Stimulated activated CD4-positive, alpha-beta T cell treated with anti-CD3 and anti-CD28 coated beads, TNF-alpha, amount 100 ng/mL, for 4 hours (primary cell): ENCODE measurements at places on chromosomes 6 and 20.
A peak's percentile ranks its signal among the peaks of the same experiment; 100 is the strongest.

- DNase-seq, result no peak
Observed at GRCh38 chr20:48163505-48163904, 378.2 kb upstream of the SULF2 start.

- no peak for DNase-seq
Observed at GRCh38 chr6:115524821-115525220, 535.9 kb downstream of the FRK start.

DNA sequence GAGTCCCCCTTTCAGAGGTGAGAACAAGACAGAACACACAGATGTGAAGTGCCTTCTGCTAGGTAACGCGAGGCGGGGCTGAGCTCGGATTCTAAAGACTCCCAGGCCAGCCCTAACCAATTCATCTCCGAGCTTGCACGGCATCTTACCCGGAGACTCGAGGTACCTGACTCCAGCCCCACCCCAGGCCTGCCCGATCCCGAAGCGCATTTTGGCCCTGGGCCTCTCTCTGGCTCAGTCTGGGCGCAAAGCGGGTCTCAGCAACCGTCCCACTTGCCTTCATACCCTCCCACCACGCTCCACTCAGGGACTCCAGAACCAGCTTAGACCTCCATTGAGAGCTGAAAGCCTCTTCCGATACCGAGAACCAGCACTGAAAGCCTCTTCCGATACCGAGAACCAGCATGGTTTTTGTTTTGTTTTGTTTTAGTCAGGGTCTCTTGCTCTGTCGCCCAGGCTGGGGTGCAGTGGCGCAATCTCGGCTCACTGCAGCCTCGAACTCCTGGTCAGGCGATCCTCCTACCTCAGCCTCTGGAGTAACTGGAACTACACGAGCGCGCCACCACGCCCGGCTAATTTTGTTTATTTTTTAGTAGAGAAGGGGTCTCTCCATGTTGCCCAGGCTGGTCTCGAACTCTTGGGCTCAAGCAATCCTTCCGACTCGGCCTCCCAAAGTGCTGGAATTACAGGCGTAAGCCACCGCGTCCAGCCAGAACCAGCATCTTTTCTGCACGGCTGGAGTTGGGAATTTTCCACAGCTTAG lies 557 bp upstream of the DYNLRB1 start:
- peak; percentile 50 for DNase-seq

GRCh38 chr6:51717477-51717876 lies 369.9 kb downstream of the PKHD1 start:
- DNase-seq, result no peak

DNA sequence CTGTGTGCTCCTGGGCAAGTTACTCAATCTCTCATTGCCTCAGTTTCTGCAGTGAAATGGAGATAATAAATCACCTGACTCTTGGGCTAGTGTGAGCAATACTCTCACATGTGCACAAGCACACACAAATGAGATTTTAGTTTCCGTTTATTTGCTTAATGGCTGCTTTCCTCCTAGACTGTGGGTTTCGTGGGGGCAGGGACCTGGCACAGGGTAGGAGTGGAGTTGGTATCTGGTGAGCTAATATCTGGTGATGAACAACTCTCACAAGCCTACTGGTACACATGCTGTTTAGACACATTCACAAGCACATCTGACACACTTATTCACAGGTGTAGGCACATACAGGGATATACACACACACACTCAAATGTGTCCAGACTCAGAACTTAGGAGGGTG lies 73.8 kb downstream of the TOX2 start:
- no peak for DNase-seq

- no peak for DNase-seq
Observed at GRCh38 chr6:1024587-1024986, 287.3 kb upstream of the FOXQ1 start.

- DNase-seq, result no peak
Observed at GRCh38 chr20:47411161-47411560, 54.7 kb upstream of the ZMYND8 start.

- no peak for DNase-seq
Observed at GRCh38 chr6:31272836-31273626, 1.1 kb upstream of the HLA-C start.

DNA sequence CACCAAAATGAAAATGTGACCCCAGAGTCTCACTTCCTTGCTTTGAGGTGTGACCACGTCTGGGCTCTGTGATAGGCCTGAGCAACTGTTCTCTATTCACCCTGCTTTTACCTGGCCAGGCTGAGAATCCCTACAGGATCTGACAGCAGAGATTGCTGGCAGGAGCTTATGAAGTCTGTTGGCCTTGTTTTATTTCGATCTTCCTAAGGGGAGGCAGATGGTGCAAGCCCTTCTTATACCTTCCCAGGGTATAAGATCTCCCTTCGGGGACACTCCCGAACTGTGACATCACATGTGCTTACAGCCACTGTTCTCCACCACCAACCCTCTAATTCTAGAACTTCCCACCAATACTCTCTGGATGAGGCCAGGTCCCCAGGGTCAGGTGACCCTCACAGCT lies 26.8 kb downstream of the MYT1 start:
- DNase-seq, result no peak

DNA sequence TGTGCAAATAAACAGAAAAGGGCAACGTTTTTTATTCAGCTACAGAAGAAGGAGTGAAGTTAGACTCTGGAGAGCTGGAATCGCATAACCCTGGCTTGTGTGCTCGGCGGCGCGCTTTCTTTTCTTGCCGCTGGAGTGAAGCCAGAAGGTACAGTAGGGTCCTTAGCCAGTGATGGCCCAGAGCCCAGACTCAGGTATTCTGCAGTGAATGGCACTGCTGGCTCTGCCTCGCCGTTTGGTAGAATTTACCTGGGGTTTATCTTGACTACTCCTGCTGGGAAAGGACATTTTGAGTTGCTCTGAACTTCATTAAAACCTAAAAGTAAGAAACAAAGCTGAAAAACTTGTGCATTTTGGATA lies 56.9 kb upstream of the TIAM2 start:
- DNase-seq, result no peak

DNA sequence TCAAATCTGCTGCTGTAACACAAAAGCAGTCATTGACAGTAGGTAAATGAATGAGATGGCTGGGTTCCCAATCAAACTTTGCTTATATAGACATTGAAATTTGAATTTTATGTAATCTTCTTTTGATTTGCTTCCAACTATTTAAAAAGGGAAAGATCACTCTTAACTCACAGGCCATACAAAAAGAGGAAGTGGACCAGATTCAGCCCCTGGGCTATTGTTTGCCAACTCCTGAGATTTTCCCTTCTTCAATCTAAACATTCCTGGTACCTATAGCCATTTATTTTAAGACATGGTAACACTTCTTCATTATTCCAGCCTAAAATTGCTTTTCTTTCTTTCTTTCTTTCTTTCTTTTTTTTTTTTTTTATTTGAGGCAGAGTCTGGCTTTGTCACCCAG lies 260.6 kb downstream of the TFAP2A start:
- DNase-seq, result no peak
